Activated gamma-delta T cell treated with anti-CD3 and anti-CD28 coated beads, Interleukin-2, amount 50 U/mL, for 16 hours (primary cell): ENCODE measurements at places on chromosomes 7 and 10.

GRCh38 chr7:2461268-2462026, 14.8 kb downstream of the GRIFIN start:
- no peak for DNase-seq

- DNase-seq, result no peak
These were observed 30.6 kb upstream of the PFKFB3 start for GRCh38 chr10:6171881-6172695.

DNA sequence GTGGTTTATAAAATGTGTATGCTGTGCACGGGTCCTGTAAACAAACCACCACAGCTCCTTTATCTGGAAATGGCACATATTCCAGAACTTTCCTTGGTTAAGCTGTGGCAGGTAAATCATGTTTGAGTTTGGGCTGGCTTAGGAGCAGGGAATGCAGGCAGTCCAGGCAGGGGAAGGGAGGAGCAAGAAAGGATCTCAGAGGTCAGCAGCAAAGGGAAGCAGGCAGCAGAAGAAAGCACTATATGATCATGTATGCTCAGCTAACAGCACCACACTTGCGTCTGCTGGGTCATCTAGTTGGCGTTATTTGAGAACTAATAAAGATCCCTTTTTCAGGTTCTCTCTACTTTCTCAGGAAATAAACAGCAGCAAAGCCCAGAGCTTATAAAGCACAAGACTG, 7.8 kb downstream of the ICA1 start:
- DNase-seq, result no peak

- DNase-seq, result no peak
These were observed 708.9 kb upstream of the ANKRD30A start for GRCh38 chr10:36416513-36416912.

DNA sequence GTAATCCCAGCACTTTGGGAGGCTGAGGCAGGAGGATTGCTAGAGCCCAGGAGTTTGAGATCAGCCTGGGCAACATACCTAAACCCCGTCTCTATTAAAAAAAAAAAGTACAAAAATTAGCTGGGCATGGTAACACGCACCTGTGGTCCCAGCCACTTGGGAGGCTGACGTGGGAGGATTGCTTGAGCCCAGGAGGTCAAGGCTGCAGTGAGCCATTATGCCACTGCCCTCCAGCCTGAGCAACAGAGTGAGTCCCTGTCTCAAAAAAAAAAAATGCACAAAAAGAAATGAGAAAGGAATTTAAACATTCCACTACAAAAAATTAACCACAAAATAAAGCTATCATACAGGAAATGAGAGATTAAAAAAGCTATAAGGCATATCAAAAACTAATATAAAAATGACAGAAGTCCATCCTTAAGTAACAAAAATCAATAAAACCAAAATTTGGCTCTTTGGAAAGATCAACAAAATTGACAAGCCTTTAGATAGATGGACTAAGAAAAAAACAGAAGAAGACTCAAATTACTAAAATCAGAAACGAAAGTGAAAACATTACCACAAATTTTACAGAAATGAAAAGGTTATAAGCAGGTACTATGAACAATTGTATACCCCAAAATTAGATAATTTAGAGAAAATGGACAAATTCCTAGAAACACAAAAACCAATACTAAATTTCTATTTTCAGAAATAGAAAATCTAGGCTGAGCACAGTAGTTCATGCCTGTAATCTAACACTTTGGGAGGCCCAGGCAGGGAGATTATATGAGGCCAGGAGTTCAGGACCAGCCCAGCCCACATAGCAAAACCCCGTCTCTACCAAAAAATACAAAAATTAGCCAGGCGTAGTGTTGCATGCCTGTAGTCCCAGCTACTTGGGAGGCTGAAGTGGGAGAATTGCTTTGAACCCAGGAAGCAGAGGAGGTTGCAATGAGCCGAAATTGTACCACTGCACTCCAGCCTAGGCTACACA, 42.4 kb upstream of the NANOS1 start:
- DNase-seq, result no peak

DNA sequence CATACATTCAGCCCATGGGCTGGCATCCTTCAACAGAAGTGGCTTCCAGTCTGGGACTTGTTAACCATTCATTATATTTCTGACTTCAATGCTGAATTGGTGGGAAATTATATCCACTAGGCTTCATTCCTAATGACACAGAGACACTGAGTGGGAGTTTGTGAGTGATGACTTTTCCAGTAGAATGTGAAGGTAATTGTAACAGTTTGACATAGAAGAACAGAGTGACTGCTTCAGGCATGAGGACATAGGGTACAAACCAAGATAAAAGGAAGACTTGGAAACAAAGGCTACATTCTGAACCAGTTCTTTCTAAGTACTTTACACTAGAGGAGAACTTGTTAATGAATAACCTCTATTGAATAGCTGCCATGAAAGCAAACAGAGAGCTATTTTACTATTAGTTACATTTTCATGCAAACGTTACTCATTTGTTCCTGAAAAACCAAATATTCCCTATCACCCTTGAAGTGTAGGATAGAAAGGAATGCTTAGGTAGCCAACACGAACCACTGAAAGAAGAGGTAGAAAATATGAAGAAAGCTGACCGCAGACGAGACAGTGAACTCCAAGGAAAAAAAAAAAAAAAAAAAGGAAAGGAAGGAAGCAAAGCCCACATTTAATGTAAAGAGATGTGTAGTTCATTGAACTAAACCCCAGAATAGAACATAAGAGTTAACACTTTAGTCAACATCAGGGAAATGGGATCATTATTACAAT, 237.0 kb upstream of the SEMA3C start:
- no peak for DNase-seq
